NCI-H187 (cell line): ENCODE measurements at places on chromosomes 3 and 15.

DNA sequence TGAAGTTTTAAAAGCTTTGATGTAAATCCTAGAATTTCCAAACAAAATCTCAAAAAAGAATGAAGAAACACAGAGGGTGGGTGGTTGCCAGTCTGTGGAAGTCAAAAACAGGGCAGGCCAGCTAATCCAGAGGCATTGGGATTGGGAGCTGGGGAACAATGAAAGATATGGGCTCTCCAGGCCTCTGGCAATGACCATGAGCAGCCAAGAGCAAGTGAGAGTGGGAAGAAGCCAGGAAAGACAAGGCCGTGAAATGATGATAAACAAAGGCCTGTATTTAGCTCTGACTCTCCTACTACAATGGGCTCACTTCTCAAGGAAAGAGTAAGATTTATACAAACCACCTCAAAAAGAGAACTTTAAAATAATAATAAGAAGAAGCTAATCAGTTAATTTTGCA, 248.5 kb downstream of the ZMAT3 start:
- no peak for DNase-seq

GRCh38 chr3:66795365-66795764, 202.7 kb upstream of the KBTBD8 start:
- no peak for DNase-seq

DNA sequence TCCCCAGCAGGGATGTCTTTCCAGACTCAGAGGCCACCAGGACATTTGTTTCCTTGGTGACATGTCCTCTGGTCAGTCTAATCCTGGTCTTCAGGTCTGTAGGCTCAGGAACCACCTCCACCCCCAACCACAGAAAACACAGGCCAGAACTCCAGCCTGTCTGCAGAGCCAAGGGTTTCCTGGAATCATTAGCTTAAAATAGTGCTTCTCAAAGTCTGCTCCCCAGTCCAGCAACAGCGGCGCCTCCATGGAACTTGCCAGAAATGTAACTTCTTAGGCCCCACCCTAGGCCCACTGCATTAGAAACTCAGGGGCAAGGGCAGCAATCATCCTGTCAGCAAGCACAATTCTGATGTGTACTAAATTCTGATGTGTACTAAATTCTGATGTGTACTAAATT, 20.0 kb downstream of the SLC28A1 start:
- DNase-seq = no peak

DNA sequence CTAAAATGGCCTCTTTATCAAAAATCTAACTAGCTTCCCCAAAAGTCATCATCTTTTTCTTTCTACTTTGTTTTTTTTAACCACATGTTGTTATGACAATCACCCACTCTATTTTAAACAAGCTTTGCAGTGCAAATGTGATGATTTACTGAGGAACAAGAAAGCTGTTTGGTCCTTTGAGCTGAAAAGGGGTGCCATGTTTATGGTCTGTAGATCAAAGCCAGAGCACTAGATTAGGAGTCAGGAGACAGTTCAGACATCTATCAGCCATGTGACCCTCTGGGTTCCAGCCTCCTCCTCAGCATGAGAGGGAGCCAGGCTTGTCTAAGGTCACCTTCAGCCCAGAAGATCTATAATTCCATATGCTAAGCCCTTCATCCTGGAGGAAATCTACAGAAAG, 65.9 kb downstream of the RPL22L1 start:
- no peak for DNase-seq

DNA sequence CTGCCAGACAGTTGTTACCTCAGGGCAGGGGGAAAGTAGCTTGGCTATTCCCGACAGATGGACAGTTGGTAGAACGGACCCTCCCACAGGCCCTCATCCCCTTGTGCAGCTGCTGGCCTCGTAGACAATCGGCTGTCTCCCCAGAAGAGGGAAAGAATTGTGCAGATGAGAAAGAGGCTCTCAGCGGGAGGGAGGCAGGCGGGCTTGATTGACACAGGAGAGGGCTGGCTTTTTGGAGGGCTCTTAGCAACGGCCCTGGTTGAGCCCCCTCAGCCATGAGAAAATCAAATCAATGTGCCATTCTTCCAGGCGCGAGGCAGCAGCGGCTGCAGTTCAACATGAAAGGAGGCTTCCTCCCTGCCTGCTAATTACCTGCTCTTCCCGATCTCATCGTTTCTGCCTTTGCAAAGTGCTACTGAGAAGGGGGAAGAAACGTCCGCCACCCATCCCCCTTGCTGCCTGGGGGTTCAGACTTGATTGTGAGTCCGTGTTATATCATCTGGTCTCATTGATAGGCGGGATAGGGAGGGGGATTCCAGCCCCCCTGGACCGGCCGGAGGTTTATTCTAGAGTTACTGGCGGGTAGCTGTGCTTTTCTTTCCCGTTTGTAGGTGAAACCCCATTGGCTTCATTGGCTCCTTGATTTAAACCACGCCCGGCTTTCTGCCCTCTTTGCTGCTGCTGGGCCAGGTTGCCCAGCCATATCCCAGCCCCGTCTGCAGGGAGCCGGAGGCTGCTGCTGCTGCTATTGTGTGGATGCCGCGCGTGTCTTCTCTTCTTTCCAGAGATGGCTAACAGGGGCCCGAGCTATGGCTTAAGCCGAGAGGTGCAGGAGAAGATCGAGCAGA, at the start of gene TAGLN3:
Gene TAGLN3, plus strand, starts transcription at position 287 of the 848 bp plus-strand sequence. Its CDS starts 501 bp downstream, at position 788.
- peak; percentile 49 for DNase-seq

- no peak for DNase-seq
These were observed 6.1 kb downstream of the TRMT10C start for GRCh38 chr3:101567528-101568317.

GRCh38 chr3:96796101-96796500, 18.3 kb upstream of the EPHA6 start:
- DNase-seq = no peak

- DNase-seq = no peak
These were observed 89.6 kb upstream of the ARPP21 start for GRCh38 chr3:35549690-35550089.

DNA sequence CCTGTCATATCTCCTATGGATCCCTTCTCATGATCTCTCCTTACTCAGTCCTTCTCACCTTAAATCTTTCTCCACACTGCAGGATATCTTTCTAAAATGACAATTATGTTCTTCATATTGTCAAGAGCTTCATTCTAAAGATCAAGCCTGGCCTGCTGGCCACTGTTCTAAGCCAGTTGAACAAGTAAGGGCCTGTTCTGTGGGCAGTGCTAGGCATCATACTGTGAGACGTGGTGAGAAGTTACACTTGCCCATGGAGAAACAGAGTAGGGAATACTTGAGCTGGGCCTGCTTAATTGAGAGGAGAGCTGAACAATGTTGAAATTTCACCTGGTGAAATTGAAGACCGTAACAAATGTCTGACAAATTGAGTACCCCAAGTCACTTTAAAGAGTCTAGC, 184.1 kb upstream of the RASGRP1 start:
- no peak for DNase-seq
